Activated CD4-positive, alpha-beta memory T cell treated with anti-CD3 and anti-CD28 coated beads for 36 hours (primary cell): ENCODE measurements at places on chromosomes 1 and 21.

- no peak for DNase-seq
These were observed 9.9 kb downstream of the TRIM67 start for GRCh38 chr1:231171623-231172197.

DNA sequence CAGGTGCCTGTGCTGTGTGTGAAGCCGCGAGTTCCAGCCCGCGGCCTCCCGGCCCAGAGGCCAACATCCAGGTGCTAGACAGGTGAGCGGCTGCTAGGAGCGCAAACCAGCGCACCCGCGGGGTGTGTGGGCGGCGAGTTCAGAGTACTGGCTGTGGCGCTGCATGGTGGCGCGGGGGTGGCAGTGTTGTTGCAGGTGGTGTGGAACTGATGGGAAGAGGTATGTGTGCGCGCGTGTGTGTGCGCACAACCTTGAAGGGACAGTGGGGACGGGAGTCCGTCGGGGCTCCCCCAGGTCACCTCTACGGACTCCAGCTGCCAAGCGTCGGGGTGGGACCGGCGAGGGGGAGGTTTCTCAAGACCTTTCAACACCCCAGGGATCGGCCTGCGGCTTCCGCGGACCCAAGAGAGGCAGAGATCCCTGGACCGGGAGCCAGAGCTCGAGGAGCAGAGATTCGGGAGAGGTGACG, 433 bp upstream of the DMBX1 start:
- peak; percentile 60 for DNase-seq

DNA sequence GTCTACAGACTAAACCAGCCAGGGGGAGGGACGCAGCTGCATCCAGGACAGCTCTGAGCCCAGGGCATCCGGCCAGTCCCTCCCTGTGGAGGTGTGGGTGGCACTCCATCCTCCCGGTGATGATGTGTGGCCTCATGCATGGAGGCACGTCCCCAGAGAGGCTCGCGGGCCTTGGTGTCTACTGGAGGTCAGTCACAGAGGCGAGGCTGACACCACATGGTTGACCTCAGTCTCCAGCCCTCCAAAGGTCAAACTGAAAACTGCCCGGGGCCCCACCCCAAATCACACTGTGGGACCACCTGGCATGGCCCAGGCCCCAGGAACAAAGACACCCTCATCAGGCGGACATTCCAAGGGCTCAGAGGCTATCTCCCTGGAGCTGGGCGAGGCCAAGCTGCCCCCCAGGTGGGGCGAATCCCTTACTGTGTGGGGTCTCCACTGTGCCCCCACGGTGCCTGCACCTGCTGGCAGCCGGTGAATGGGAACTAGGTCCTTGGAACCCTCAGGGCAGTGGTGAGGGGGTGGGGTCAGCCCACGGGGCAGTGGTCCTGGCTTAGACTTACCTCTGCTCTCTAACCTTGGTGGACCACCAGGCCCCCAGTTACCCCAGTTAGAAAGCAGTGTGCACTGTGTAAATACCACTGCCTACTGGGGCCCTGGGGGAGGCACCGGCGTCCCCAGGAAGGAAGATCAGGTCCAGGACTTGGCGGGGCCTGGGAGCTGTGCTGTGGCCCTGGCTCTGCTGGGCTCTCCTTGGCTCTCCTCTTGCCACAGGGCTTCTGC, 49.1 kb downstream of the TRPM2 start:
- DNase-seq, result no peak

DNA sequence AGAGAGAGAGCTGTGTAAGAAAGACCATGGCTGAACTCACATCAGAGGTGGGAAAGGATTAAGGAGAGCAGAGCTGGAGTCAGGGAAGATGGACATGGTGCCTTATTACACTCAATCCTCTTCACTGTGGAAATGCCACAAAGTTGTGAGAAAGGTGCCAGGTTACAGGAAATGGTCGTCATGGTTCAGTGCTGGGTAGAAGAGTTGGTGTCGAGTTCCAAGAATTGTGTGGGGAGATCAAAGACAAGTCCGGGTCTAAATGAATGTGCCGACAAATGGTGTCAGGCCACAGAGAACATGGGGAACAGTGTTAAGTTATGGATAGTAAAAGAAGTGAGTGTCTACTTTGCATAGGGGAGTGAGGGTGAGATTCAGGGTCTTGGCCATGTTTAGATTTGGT, 40.9 kb downstream of the LAMC2 start:
- peak; percentile 27 for DNase-seq

DNA sequence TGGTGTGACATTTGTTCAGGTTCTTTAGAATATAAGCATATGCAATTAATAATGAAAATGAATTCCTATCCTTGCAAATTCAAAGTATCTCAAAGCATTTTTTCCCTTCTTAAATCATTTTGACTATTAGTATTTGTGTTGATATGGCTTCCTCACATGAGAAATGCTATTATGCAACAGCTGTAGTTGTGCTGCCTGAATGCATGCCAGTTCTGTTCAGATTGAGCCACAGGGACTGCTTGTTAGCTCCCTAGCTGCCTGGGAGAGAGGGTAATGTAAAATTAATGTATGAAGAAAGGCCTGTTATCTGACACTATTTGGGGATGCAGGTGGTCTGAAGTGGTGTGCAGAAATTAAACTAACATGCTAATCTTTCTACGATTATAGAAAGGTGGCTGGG, 45.5 kb downstream of the CACHD1 start:
- no peak for DNase-seq

DNA sequence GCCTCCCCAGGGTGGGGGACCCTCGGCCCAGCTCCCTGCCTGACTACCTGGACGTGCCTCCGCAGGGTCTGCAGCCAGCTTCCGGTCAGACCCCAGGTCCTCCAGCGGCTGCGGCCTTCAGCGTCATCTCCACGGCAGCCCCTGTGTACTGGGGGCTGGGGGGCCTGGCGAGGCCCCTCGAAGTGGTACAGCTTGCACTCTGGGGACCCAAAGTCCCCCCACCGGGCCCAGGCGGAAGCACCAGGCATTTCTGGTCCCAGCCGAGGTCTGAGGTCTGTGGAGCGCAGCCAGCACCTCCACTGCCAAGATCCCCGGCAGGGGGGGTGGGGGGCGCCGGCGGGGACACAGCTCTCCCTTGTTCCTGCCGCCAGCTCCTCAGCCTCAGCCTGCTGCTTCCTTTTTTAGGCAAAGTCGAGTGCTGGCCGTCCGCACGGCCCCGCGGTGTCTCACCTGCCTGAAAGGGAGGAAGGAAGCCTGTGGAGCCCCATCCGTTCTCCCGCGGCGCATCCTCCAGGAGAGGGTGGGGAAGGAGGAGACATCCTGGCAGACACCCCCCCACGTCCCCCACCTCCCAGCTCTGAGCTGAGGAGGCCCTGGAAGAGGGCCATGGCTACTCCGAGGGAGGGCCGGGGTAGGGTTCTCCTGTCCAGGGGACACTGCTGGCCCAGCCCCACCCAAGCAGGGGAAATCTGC, 1.2 kb upstream of the VWA1 start:
- no peak for DNase-seq

GRCh38 chr1:26744075-26744959, 43.4 kb upstream of the PIGV start:
- peak; percentile 91 for DNase-seq

GRCh38 chr21:18398843-18399242, 4.7 kb downstream of the TMPRSS15 start:
- no peak for DNase-seq

DNA sequence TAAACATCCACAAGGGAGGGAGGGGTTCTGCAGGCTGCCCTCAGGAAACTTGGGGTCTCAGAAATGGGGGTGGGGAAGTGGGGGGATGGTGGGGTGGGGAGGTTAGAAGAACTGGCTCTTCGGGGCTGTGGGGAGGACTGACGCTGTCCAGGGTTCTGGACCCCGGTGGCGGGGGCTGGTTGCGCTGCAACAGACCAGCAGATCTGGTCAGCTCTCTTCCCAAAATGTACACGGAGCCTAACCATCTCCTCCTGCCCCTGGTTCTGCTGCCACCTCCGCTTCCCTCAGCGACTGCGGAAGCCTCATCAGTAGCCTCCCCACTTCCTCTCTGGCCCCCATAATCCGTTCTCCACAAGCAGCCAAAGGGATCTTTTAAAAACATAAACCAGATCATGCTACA, 29.3 kb upstream of the C1QA start:
- no peak for DNase-seq

- no peak for DNase-seq
These were observed 2.7 kb upstream of the RAD54L start for GRCh38 chr1:46244656-46245371.

DNA sequence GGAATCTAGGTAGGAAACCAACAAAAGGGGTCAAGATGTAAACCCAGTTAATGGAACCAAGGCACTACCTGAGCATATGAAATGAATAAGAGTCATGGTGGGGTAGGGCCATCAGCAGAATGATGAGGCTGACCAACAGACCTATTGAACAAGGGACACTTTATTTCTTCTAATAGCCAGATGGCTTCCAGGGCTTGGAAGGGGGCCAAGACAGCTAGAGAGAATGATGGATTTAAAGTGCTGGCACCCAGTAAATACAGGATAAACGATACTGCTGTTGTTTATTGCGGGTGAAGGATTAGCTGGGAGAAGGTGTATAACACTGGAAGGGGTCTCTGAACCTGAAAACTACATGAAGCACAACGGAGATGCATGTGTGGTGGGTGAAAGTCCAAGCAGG, 15.6 kb downstream of the DDAH1 start:
- no peak for DNase-seq

- no peak for DNase-seq
These were observed 43.5 kb upstream of the CD101 start for GRCh38 chr1:116958110-116958509.

- DNase-seq, result no peak
These were observed 110.1 kb downstream of the VPS13D start for GRCh38 chr1:12339811-12340543.

- no peak for DNase-seq
These were observed 140.2 kb downstream of the PRDM16 start for GRCh38 chr1:3209201-3209600.

DNA sequence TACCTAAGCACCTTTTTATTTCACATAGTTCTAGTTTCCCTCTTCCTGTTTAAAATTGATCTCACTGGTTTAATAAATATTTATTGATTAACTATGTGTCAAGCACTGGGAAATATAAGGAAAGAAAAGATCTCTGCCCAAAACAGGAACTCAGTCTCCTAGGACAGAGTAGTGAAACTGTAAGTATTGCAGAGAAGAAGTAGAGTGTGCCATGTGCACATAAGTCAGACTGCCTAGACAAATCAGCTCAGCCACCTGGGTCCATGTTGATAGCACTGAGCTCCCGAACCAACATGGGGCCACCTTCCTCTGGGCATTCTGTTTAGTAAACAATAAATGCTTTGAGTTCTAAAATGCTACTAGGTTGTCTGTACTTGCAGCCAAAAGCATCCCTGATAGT, 9.8 kb upstream of the SSX2IP start:
- DNase-seq, result no peak

DNA sequence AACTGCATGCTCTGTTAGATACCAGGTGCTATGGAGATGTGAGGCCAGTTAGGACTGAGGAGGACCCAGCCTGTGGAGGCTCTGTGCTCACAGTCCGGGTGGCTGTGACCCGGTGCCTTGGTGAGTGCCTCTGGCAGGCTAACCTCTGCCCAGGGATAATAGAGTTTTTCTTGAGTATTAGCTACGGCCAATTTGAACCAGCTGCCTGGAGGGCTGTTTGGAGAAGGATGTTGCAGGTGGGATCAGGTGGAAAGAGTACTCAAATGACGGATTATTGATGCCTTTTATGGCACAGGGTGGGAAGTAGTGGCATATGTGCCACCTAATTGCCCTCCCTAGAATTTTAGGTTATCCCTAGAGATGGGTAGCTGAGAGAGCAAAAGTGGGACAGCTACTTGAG, 182.7 kb downstream of the GRIK3 start:
- no peak for DNase-seq
